ENCODE measurements at places on chromosomes 6 and 20. TPM values are rescaled to one million over a fixed set of nuclear protein-coding genes. Genes with fewer than 3 reads are reported as not detected.

CEP85L gene
- total RNA-seq: 2.0 TPM

WFDC5 gene
- total RNA-seq: not detected

TCP11 gene
- total RNA-seq: not detected

CCM2L gene
- total RNA-seq: 0.41 TPM

CLPSL1 gene
- total RNA-seq: not detected

HSPA12B gene
- total RNA-seq: 0.59 TPM

MAFB gene
- total RNA-seq: 0.07 TPM

C6orf132 gene
- 1.9 TPM for total RNA-seq

OR2J2 gene
- total RNA-seq: not detected

C6orf15 gene
- not detected for total RNA-seq

SLC25A27 gene
- 0.98 TPM for total RNA-seq

HNF4A gene
- total RNA-seq: 17.3 TPM

ZNF165 gene
- total RNA-seq: 1.4 TPM
